Neuronal stem cell (in vitro differentiated cells): ENCODE measurements at places on chromosomes 11 and 22.
A peak's percentile ranks its signal among the peaks of the same experiment; 100 is the strongest.

DNA sequence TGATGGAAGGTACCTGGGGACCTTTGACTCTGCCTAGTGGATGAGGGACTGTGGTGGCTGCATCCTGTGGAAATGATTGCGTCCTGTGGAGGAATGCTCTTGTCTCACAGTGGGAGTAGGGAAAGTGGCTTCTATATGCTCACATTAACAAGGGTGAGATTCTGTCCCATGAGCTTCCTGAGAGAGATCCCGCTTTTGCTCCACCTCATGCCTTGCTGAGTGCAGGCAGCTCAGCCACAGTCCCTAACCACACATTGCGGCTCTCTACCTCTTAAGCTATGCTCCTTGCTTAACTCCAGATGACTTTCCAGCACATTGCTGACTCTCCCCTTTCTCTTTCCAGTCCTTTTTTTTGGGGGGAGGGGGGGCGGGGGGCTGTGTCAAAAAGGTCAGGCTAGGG lies 45.0 kb downstream of the TEAD1 start:
- peaks cover 37% of the 10 kb centered on the region for H3K4me1 ChIP-seq
- H3K27ac ChIP-seq = peak overlapping the region; percentile 70
- H3K36me3 ChIP-seq = peaks cover 2% of the 10 kb centered on the region
- no peaks in the 10 kb centered on the region for H3K27me3 ChIP-seq
- peak; percentile 20 for DNase-seq
- no peak overlapping the region for H3K4me3 ChIP-seq

DNA sequence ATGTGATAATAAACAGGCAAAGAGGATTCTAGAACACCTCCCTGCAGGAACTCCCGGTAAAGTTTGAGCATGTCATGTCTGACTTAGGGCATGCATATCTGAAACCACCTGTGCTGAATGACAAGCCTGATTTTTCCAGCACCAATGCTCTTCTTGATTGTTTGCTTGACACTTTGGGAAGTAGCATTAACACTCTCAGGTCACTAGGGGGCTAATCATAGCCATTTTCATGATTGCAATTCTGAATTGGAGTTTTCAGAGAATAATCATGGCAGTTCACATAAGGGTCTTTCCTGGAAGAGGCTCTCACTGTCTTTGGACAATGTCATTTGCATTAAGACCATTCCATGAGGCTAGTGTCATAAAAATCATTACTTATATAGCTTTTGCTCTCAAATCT lies 234.4 kb upstream of the MTNR1B start:
- H3K27ac ChIP-seq = no peak overlapping the region
- no peak overlapping the region for H3K4me3 ChIP-seq
- H3K27me3 ChIP-seq = no peaks in the 10 kb centered on the region
- no peaks in the 10 kb centered on the region for H3K36me3 ChIP-seq
- no peaks in the 10 kb centered on the region for H3K4me1 ChIP-seq
- DNase-seq = no peak

DNA sequence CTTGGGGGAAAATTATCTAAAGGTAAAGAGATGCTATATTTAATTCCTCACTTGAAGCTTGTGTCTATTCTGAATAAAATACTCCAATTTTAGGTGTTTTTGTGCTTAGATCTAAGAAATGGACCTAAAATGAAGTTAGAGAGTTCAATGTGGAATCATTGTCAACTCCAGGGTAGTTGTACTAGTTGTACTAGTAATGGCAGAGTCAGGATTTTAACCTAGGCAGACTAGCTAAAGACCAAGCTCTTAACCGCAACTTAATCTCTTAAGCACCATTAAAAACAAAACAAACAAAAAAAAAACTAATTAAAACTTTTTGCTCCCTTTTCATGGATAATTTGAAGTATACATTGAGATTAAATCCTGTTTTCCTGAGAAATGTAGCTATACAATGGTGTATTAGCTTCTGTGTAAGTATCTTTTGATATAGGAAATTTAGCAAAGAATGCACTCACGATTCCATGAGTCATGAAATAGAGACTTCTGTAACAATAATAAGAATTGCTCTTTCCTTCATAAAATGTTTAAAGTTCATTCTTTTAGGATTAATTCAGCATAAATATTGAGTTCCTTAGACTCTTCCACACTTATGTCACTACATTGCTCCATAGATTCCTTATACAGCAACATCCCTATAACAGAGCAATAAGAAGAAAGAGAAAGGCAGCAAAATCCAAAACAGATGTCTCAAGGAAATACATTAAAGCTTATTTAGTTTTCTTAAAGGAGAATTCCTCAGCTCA lies 26.5 kb upstream of the SOX6 start:
- no peaks in the 10 kb centered on the region for H3K36me3 ChIP-seq
- no peak overlapping the region for H3K4me3 ChIP-seq
- peaks cover 2% of the 10 kb centered on the region for H3K4me1 ChIP-seq
- DNase-seq = no peak

DNA sequence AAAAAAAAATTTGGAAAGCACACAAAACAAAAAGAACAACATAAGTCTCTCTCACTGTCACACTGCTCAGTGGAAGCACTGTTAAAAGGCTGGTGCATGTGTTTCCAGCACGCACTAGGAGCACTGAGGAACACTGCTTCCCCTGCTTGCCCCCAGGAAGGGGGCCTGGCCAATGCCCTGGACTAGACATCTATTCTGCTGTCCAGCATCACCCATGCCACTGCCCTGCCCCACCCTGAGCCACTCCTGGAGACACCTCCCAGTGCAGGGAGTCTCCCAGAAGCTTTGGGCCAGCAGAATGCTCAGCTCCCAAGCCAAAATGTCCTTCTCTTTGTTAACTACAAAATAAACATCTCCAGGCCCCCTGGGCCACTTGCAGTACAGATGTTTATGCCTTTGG lies 49.7 kb upstream of the EMID1 start:
- no peaks in the 10 kb centered on the region for H3K36me3 ChIP-seq
- no peak overlapping the region for H3K27ac ChIP-seq
- H3K4me3 ChIP-seq = no peak overlapping the region
- no peaks in the 10 kb centered on the region for H3K27me3 ChIP-seq
- H3K4me1 ChIP-seq = peaks cover 33% of the 10 kb centered on the region

- H3K36me3 ChIP-seq = no peaks in the 10 kb centered on the region
- H3K27me3 ChIP-seq = no peaks in the 10 kb centered on the region
- H3K4me1 ChIP-seq = no peaks in the 10 kb centered on the region
- H3K4me3 ChIP-seq = no peak overlapping the region
- no peak overlapping the region for H3K27ac ChIP-seq
- DNase-seq = no peak
These were observed 62.6 kb upstream of the RASD2 start for GRCh38 chr22:35477911-35478582.

DNA sequence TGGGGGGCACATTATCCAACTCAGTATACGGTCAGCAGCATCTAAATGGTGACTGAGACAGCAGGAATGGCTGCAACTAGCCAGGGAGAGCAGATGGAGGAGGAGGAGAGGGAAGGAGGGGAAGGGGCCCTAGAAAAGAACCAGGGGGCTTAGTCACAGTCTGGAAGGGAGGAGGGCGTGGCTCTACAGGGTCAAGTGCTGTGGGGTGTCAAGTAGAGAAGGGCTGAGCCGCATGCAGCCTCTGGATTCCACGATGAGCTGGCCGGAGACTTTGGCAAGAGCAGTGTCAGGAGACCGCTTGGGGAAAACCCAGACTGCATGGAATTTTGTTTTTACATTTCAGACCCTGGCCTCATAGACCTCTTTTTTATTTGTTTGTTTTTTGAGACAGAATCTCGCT lies 25.8 kb upstream of the PPFIA1 start:
- H3K4me3 ChIP-seq = no peak overlapping the region
- H3K36me3 ChIP-seq = no peaks in the 10 kb centered on the region
- no peaks in the 10 kb centered on the region for H3K4me1 ChIP-seq
- H3K27ac ChIP-seq = no peak overlapping the region
- DNase-seq = no peak

DNA sequence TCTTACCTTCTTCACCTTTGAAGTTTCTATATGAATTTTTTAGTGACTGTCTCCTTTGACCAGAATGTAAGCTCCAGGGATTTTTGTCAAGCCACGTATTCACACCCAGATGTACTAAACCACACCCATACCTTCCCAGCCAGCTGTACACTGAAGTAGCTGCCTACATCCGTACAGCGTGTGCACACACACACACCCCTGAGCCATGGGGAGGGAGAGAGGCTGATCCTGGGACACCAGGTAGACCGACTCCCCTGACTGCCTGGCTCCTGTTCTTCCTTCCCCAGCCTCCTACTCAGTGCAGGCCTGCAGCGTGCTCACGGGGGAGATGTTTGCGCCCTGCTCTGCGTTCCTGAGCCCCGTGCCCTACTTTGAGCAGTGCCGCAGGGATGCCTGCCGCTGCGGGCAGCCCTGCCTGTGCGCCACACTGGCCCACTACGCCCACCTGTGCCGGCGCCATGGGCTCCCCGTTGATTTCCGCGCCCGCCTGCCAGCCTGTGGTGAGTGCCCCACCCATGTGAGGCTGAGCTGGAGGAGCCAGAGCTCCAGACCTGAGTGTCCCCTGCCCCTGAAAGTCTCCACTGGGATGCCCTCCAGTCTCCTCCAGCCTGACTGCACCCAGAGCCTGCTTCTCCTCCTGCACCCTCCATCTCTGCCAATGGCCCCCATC lies 25.9 kb downstream of the OTOG start:
- no peak for DNase-seq
- no peaks in the 10 kb centered on the region for H3K36me3 ChIP-seq
- peak overlapping the region; percentile 56 for H3K4me3 ChIP-seq
- H3K27me3 ChIP-seq = peaks cover 25% of the 10 kb centered on the region
- H3K27ac ChIP-seq = no peak overlapping the region

DNA sequence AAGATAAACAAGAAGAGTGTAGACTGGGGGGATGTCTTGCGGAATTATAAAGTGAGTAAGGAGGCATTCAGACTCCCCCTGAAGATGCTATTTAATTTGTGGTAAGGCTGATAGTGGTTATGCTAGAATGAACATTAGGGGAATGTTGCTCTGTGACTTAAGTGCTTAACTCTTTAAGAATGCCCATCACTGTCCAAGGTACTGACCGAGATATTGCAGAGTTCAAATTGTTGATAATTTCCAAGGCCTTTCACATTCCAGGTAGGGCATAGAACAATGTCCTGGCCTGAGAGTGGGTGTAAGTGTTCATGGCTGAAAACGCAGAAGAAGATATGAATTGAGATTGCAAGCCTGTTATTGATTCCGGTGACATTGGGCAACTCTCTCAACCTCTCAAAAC lies 90.3 kb upstream of the SEZ6L start:
- H3K27me3 ChIP-seq = no peaks in the 10 kb centered on the region
- no peaks in the 10 kb centered on the region for H3K36me3 ChIP-seq
- no peak overlapping the region for H3K27ac ChIP-seq
- H3K4me3 ChIP-seq = no peak overlapping the region
- H3K4me1 ChIP-seq = no peaks in the 10 kb centered on the region
- DNase-seq = peak; percentile 36

GRCh38 chr11:22275600-22275999 lies 62.6 kb upstream of the SLC17A6 start:
- H3K4me1 ChIP-seq = no peaks in the 10 kb centered on the region
- no peak overlapping the region for H3K27ac ChIP-seq
- no peaks in the 10 kb centered on the region for H3K27me3 ChIP-seq
- peaks cover 1% of the 10 kb centered on the region for H3K36me3 ChIP-seq

- DNase-seq = peak; percentile 49
- peaks cover 3% of the 10 kb centered on the region for H3K36me3 ChIP-seq
- no peak within 1 kb of the TSS for H3K27ac ChIP-seq
- H3K4me1 ChIP-seq = peaks cover 15% of the 10 kb centered on the region
These were observed at the start of gene SYNGR1 for GRCh38 chr22:39349967-39350726. SYNGR1 (plus strand) TSS chr22:39349991; CDS start chr22:39350011, 20 bp downstream.

GRCh38 chr22:38205261-38206128 lies 3.7 kb downstream of the MAFF start:
- H3K27ac ChIP-seq = no peak overlapping the region
- no peaks in the 10 kb centered on the region for H3K27me3 ChIP-seq
- no peak for DNase-seq
- peaks cover 6% of the 10 kb centered on the region for H3K36me3 ChIP-seq
- peaks cover 8% of the 10 kb centered on the region for H3K4me1 ChIP-seq
- H3K4me3 ChIP-seq = no peak overlapping the region

GRCh38 chr11:117572671-117573070 lies 224.3 kb downstream of the DSCAML1 start:
- no peaks in the 10 kb centered on the region for H3K4me1 ChIP-seq
- H3K36me3 ChIP-seq = no peaks in the 10 kb centered on the region
- no peak for DNase-seq
- H3K27me3 ChIP-seq = no peaks in the 10 kb centered on the region
- no peak overlapping the region for H3K27ac ChIP-seq

DNA sequence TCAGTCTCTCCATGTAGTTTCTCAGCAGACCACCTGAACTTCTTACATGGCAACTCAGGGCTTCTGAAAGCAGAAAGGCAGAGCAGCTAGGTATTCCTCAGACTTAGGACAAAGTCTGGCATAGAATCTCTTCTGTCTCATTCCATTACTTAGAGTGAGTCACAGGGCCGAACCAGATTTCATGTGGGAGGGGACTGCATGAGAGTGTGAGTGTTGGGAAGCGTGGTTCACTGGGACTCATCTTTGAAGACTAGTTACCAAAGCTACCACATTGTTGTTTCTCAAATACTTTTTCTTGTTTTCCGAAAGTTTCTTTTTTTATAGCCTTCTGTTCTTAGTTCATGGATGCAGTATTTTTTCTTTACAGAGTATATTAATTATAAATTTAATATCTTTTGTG lies 36.1 kb upstream of the SCN3B start:
- no peaks in the 10 kb centered on the region for H3K4me1 ChIP-seq
- H3K27ac ChIP-seq = no peak overlapping the region
- no peaks in the 10 kb centered on the region for H3K36me3 ChIP-seq
- no peak overlapping the region for H3K4me3 ChIP-seq

DNA sequence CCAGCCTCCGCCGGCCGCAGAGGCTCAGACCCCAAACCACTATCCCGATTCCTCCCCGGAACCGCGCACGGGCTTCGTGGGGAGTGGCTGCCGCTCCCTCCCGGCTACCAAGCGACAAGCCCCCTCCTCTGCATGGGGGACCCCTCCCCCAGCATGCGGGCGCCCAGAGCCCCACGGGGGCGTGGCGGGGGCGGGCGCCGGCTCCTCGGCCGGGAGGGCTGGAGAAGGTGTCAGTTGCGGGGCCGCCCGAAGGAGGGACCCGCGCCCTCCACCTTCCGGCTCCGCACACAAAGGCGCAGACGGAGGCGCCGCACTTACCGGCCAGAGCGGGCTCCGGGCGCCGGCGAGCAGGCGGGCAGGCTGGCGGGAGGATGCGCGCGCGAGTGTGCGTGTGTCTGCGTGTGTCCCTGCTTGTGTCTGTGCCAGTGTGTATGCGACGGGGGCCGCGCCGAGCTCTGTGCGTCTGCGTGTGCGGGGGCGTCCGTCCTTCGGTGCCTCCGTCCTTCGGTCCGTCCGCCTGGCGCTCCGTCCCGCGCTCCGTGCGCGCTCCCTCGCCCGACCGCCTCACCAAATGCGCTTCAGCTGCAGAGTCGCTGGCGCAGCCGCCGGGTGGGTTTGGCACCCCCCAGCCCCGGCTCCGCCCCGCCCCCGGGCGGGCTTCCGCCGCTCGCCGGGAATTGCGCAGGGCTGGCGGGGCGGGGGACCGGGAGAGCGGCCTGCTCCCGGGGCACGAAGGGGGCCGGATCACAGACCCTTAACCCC lies at the start of gene PTPN5:
Gene PTPN5, minus strand, starts transcription at position 592 of the 762 bp plus-strand sequence. CDS start 19,840 bp downstream, outside the sequence.
- peaks cover 6% of the 10 kb centered on the region for H3K4me1 ChIP-seq
- H3K36me3 ChIP-seq = no peaks in the 10 kb centered on the region

- peaks cover 6% of the 10 kb centered on the region for H3K4me1 ChIP-seq
- no peaks in the 10 kb centered on the region for H3K36me3 ChIP-seq
- H3K27me3 ChIP-seq = peaks cover 5% of the 10 kb centered on the region
These were observed 9.8 kb upstream of the SPI1 start for GRCh38 chr11:47387944-47388696.

GRCh38 chr22:29394931-29395581 lies 6.7 kb upstream of the AP1B1 start:
- no peaks in the 10 kb centered on the region for H3K4me1 ChIP-seq
- no peak overlapping the region for H3K4me3 ChIP-seq
- H3K27ac ChIP-seq = no peak overlapping the region
- DNase-seq = peak; percentile 66
- H3K27me3 ChIP-seq = no peaks in the 10 kb centered on the region
- no peaks in the 10 kb centered on the region for H3K36me3 ChIP-seq
